Right hindlimb (tissue), 1 donor: ENCODE measurements at places on chromosomes 13 and 19.

DNA sequence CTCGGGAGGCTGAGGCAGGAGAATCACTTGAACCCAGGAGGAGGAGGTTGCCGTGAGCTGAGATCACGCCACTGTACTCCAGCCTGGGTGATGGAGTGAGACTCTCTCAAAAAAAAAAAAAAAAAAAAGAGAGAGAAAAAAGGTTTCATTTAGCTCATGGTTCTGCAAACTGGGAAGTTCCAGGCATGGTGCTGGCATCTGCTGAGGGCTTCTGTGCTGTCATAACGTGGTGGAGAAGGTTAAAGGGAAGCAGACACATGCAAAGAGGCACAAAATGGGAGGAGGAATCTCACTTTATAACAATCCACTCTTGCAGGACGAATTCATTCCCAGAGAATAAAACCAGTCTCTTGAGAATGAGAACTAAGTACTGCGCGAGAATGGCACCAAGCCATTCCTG, 34.9 kb upstream of the SIAH3 start:
- DNase-seq = no peak

DNA sequence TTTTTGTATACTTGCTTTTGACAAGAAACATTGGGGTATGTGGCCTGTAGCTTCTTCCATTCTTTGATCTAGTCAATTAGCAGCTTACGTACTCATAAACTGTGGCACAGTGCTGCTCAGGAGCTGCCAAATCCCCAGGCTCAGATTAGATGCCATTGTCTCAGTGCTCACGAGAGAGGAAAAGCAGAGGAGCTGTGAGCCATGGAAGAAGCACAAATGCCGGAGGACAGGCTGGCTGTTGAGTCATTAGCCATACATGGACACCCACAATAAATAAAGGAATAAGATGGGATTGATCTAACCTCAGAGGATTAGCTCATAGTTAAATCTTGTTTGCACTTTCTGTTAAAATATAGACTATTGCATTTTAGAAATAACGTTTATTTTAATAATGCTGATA, 121.7 kb downstream of the POSTN start:
- no peak for DNase-seq

DNA sequence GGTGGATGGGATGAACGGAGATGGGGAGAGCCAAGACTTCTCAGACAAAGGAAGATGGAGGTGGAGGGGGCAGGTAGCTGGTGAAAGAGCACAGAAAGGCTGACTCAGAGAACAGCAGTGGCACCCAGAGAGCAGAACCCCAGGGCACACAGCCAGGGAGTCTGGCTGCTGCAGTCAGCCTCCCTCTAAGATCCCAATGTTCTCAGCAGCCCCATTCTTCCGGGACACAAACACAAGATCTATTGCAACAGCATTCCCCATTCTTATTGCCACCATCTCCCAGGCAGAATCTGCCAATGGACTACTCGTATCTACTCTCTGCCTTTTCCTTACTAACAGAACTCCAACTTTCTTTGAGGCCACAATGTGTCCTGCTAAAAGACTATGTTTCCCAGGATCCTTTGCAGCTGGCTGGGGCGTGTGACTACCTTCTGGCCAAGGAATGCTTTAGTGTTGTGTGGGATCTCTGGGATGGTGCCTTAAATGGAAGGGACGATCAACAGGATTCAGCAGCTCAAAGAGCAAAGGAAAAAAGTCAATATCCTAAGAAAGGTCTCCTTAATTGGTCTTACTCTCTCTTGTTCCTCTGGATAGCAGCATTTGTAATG, 7.5 kb downstream of the THAP8 start:
- no peak for DNase-seq

GRCh38 chr13:59332966-59333365, 830.8 kb downstream of the DIAPH3 start:
- no peak for DNase-seq

- DNase-seq = no peak
These were observed 5.5 kb upstream of the KCTD4 start for GRCh38 chr13:45206340-45206739.

GRCh38 chr13:31008400-31009115, 76.1 kb downstream of the TEX26 start:
- DNase-seq = no peak

GRCh38 chr13:114105521-114106225, 26.8 kb downstream of the RASA3 start:
- DNase-seq = peak; percentile 15

DNA sequence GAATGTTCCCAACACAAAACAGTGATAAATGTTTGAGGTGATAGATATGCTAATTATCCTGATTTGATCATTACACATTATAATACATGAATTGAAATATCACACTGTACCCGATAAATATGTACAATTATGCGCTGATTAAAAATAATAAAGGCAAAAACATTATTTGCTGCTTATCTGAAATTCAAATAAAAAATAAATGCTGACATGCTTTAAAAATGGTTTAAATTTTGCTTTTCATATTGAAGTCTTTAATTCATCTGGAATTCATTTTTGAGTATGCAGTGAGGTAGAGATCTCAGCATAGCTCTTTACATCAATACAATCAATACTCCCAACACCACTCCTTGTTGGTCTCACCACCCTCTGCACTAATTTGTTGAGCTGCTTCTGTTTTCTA, 330.8 kb downstream of the NALCN start:
- no peak for DNase-seq

DNA sequence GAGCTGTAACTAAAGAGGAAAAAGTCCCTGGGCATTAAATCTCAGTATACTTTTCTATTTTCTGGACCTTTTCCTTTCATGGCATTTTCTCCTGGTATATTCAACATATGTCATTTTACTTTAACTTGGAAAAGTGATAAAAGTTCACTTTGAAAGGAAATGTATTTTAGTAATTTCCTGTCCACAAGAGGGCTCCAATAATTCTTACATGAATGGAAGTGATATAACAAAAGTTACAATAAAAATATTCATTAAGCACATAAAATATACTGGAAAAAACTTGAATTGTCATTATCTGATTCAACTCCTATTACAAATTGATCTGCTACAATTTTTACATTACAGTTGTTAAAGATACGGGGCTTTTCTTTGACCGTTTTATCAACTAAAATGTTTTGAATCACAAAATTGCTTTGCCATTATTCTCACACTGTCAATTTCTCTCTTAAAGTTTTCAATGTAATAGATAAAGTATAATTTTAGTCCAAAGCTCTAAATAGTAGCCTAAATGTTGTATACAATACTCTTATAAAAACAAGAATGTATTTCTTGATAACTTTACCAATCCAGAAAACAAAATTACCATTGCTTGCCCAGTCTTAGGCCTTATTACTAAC, 4.9 kb downstream of the UBL3 start:
- no peak for DNase-seq

- DNase-seq = no peak
These were observed 54.8 kb downstream of the ZNF627 start for GRCh38 chr19:11652056-11652455.

DNA sequence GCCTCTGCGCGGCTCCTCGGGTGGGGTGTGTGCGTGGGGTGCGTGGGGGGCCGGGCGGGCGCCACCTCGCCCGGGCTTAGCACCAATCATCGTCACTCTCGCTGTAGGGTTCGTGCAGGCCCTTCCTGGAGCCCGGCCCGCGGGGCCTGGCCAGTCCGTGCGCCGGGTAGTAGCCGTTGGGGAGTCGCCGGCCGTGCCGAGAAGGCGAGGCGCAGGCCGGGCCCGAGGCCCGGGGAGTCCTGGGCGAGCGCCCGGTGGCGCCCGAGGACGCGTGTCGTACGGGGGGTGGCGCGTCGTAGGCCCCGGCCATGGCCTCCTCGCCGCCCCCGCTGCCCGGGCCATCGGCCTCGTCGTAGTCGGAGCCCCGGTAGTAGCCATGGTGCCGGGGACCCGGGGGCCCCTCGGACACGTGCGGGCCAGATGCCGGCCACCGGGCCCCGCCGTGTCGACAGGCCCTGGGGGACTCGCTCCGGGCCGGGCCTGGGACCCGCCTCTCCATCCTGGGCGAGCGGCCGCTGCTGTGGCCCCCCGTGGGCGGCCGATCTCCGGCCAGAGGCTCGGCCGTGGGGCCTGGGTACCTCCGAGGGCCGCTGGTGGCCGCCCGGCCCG, 57.1 kb downstream of the IER2 start:
- peak; percentile 30 for DNase-seq

GRCh38 chr13:80559944-80560343, 219.0 kb upstream of the SPRY2 start:
- DNase-seq = no peak

GRCh38 chr13:35953537-35954206, 177.5 kb downstream of the DCLK1 start:
- DNase-seq = peak; percentile 95

DNA sequence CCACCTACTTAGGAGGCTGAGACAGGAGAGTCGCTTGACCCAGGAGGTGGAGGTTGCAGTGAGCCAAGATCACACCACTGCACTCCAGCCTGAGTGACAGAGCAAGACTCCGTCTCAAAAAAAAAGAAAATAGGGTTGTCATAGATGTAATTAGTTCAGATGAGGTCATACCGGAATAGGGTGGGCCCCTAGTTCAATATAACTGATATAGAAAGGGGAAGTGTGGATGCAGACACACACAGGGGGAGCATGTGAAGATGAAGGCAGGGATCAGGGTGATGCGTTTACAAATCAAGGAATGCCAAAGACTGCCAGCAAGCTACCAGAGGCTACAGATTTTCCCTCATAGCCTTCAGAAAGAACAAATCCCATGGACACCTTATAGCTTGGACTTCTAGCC, 24.3 kb upstream of the EEF1AKMT1 start:
- no peak for DNase-seq

GRCh38 chr19:53876651-53877224, 5.3 kb upstream of the PRKCG start:
- DNase-seq = no peak

- no peak for DNase-seq
These were observed 3.1 kb upstream of the SPIB start for GRCh38 chr19:50415661-50416033.

GRCh38 chr13:111267784-111268183, 52.7 kb upstream of the TEX29 start:
- no peak for DNase-seq

GRCh38 chr13:84096216-84096615, 213.9 kb upstream of the SLITRK1 start:
- no peak for DNase-seq

DNA sequence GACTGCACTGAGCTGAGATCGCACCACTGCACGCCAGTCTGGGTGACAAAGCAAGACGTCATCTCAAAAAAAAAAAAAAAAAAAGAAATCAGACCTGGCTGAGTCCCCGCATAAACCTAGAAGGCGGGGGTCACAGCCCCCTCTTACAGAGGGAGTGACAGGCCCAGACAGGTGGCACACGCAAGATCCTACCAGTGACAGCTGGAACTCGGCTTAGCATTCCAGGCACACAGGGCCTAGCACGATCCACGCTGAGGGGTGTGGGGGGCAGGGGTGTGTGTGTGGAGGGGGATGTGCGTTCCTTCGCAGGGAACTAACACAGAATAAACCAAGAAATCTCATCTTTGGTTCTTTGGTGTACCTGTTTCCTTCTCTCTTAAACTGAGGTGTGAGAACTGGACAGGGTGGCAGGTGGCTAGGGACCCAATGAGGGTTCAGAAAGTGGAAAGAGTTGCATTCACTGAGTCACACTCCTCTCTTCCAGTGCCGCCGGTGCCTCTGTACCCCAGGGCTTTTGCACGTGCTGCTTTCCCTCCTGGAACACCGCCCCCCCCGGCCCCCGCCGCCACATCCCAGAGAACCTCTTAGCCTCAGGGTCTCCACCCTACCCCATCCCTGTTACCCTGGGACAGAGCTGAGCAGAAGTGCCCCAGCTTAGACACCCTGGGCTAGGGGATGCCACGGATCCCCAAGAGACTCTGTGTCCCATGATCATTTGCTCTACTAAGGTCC, 5.0 kb downstream of the SGTA start:
- DNase-seq = peak; percentile 50

DNA sequence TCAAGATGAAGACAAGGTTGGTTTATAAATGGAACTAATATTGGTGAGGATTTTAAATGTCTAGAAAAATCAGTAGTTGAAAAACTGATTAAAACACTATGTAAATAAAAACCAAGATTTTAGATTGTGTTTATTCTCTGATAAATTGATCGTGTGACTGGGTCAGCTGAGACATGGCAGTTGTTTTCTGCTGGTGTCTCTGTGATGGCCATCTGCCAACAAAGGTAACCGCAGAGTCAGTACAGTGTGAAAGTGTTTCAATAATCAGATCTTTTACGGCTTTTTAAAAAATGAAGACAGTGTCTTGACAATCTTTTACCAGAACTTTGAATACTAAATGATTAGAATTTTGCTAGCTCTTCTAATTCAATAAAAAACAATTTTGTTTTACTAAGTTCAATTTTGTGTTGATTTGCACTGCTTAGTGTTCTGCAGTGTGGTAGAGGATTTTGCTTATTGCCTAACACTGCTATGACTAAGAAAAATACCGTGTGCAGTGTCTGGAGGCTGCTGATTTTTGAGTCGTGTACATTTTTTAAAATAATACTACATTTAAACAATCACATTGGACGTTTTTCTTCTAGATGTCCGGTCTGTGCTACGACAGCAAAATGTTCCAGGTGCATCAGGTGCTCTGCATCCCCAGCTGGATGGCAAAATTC, 32.7 kb upstream of the GPR183 start:
- no peak for DNase-seq

DNA sequence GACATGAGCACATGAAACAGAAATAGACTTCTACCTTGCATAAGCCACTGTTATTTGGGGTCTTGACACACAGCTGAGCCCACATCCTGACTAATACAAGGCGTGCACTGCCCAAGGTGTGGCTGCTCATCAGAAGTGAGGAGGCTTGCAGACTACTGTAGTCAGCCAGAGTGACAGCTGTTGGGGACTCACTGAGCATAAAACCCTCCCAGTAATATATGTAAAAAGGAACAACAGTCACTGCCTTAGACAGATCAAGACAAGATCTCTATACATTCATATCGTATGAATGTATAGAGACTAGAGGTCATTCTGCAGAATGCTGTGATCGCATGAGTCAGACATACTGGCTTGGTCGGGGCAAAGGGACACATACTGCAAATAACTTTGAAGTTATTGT, 4.1 kb upstream of the C1QTNF9B start:
- no peak for DNase-seq

DNA sequence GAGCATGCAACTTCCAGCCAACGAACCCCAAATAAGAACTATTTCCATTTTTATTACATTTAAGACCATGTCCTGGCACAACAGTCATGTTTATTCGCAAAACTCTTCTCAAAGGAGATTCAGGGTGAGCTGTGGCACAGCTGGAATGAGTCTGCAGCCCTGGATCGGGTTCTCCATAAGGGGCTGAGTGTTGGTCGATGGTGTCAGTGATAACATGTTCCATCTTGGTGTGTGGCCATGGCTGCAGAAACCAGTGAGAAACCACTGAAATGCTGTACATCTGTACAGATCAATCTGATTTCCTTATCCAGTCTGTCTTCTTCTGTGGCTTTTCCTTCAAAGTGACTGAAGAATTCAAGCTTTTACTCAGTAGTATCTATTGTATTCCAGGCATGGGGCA, 15.2 kb downstream of the FAM124A start:
- no peak for DNase-seq

GRCh38 chr13:112695121-112695520, 5.3 kb downstream of the ATP11A start:
- DNase-seq = no peak
